Stimulated activated CD4-positive, alpha-beta T cell treated with anti-CD3 and anti-CD28 coated beads, TNF-alpha, amount 100 ng/mL, for 1 hour (primary cell): ENCODE measurements at places on chromosomes 7 and 10.

GRCh38 chr7:29146888-29147609 is 712 bp upstream of the CPVL start:
- no peak for DNase-seq

DNA sequence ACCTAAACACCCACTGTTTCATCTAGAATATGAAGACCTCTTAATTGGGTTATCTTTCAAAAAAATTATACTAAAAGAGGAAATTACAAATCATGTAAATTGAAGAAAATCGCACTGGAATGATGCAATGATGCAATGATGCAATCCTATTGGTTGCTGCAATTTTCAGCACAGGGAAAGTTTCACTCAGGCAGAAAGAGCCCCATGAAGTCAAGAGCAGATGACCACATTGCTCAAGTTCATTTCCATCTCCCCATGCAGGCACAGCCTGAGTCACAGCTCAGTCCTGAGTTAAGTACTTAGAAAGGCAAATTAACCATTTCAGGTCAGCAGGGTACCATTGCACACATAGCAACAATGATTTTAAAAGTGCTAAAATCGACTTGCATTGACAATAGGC is 180.3 kb upstream of the MYO3A start:
- DNase-seq, result no peak

- no peak for DNase-seq
These were observed 277.8 kb upstream of the NEBL start for GRCh38 chr10:21174715-21175495.

GRCh38 chr7:80623503-80624252 is 14.8 kb upstream of the CD36 start:
- no peak for DNase-seq

DNA sequence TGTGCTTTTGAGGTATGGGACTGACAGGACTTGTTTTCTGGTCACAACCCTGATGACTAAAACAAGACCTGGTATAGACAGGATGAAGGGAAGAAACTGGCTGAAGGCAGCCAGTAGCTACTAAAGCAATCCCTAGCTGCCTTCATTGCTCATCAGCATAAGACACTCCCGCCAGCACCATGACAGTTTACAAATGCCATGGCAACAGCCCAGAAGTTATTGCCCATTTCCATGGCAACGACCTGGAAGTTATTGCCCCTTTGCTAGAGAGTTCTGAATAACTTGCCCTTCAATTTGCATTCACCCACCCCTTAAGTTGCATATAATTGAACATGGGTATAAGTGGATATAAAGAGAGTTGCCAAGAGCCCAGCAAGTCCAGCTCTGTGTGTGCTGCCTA is 169.6 kb upstream of the FAM171A1 start:
- DNase-seq, result no peak
